ENCODE measurements at places on chromosomes 3 and 15.

DNA sequence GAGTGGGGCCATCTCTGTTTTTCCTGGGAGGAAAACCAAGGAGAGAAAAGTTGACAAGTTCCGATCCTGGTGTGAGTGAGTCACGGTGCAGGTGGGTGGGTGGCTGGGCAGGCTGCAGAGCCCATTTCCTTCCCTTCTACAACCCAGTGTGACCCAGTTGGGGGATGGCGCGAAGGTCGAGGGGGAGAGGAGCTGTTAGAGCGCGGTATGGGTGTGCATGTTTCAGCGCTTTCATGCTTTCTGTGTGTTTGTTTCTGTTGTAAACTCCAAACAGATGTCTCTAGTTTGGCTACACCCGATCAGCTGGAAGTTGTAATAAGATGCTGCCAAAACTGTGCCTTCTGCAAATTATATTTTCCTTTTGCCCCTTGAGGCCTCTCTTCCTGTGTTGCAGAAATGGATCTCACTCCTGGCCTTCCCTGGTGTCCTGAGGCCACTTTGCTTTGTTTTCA, 3.8 kb downstream of the FAM43A start:
- DNase-seq: no peak

GRCh38 chr3:31610700-31611275, 78.1 kb downstream of the STT3B start:
- DNase-seq: no peak

GRCh38 chr3:161371441-161372320, at the start of gene SPTSSB:
TSS of gene SPTSSB (minus strand) at chr3:161371517. CDS start at chr3:161346323, 25,194 bp downstream.
- peak; percentile 23 for DNase-seq

- no peak for DNase-seq
These were observed 377.1 kb upstream of the TPM1 start for GRCh38 chr15:62665449-62665848.

GRCh38 chr3:46186471-46187340, 21.4 kb downstream of the CCR1 start:
- DNase-seq: no peak

DNA sequence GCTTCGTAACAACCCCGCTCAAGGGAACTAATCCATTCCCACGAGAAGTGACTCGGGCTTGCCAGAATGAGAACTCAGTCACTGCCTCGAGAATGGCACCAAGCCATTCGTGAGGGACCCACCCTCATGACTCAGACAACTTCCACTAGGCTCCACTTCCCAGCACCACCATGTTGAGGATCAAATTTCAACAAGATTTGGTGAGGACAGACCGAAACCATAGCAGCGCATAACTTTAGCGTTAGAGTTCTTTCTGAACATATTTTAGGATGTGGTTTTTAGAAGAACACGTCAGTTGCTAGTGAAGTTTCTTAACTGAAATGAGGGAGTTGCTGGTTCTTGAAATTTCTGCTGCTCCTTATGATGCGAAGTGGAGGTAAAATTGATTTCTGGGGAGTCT, 13.5 kb downstream of the PTPRG start:
- DNase-seq: no peak

DNA sequence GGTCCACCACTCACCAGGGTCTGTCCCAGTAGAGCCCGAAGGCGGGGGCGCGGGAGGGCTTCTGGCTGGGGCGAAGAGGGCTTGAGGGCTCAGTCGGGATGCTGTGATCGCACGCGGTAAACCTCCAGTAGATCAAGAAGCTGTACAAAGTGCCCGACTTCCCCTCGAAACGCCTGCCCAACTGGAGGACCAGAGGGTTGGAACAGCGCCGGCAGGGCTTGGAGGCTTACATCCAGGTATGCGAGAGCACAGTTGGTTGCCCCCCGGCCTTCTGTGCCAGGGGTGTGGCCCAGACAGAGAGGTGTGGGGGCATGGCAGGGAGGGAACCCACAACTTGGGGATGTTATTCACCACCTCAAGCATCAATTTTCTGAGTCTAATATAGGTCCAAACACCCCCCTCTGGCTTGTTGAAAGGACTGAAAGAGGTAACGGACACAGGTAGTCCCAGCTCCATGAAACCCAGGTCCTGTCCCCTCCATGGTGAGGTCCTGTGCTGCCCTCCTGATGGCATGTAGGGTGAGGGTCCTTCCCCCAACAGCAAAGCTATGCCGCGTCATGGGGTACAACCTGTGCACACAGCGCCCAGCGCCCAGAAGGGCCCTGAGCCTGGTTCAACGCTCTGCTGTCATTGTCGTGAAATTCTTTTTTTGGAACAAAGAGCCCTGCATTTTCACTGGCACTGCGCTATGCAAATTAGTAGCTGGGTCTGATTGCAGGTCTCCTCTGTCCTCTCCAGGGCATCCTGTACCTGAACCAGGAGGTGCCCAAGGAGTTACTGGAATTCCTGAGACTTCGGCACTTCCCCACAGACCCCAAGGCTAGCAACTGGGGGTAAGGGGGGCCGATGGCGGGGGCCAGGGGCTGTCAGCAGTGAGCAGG, 1.2 kb downstream of the SNX22 start:
- no peak for DNase-seq

DNA sequence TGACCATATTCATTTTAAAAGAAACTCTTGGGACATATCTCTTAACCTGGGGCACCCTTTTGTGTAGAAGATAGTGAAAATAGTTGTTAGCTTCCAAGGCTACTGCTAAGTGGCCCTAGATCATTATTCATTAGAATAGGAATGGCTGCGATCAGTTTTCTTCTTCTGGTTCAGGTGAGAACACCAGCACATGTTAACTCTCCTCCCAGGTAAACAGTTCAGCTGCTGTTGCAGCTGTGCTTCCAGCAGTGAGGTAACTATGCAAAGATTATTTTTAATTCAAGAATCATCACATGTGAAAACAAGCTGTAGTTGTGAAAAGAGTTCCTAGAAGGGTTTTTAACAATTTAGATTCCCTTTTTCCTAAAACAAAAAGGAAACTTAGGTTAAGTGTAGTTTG, 43.3 kb downstream of the ZPLD1 start:
- no peak for DNase-seq

DNA sequence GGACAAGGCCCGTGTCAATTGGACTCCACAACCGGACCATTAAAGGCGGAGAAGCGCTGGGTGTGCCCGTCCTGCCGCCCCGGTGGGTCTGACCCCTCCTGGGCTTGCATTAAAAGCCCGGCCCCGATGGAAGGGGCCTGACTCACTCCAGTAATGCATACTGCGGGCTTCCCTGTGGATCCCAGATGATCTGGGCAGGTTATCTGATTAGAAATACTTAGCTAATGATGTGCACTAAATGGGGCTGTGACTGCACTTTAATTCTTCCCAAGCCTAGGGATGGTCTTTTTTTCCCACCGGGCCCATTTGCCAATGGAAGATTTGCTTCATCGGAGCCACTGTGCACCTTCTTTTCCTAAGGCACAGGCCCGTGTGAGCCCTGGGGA, 124.9 kb downstream of the TMEM266 start:
- DNase-seq: no peak

GRCh38 chr3:109072194-109072593, 45.7 kb downstream of the MORC1 start:
- no peak for DNase-seq

DNA sequence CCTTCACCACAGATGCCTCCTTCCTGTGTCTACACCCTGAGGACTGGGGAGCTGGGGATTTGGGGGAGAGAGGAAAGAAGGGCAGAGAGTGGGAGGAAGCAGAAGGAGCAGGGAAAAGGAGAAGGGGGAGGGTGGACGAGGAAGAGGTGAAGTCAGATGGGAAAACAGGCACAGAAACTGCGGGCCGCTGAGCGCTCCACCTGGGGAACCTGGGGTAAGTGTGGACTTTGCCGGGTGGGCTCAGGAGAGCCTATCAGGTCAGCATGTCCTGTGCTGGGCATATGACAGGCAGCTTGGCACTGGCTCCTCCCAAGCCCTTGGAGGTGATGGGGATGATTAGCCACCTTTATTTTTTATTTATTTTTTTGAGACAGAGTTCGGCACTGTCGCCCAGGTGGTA, 62.6 kb downstream of the CORO2B start:
- DNase-seq: no peak

- no peak for DNase-seq
These were observed 856 bp upstream of the TM4SF19 start for GRCh38 chr3:196339044-196339443.

- no peak for DNase-seq
These were observed 7.4 kb upstream of the CHRNA3 start for GRCh38 chr15:78628227-78628626.

DNA sequence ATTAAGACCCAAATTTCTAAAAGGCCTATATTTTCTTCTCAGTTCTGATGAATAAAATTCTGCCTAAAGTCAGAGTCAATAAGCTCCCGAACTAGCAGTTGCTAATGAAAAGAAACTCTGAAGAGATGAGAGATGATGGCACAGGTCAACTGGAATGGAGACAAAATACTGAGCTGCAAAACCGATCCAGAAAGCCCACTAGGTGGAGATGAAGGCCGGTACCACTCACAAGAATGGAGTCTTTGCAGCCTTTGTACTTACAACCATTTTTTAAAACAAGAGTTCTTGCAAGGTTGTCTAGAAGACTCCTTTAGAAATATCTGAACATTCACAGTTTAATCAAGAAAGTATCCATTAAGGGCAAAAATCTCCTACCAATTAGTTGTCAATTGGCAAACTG, 119.9 kb upstream of the TJP1 start:
- no peak for DNase-seq

DNA sequence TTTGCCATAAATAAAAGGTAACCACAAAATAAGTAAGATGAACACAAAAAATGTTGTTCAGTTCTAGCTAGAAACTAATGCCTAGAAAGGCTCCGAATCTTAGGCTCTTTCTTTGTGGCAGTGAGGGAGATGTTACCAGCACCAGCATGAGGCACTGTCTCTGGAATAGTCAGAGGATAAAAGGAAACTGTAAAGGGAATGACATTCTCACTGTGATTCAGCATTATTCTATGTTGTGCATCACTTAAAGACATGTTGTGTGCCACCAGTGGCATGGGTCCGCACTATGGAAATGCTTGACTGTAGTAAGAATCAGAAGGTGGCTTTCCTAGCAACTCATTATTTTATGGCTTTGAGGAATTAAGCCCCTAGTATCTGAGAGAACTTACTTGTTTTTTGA, 70.8 kb downstream of the SEC22A start:
- DNase-seq: no peak

- DNase-seq: no peak
These were observed 112.6 kb downstream of the SQOR start for GRCh38 chr15:45747426-45747825.

DNA sequence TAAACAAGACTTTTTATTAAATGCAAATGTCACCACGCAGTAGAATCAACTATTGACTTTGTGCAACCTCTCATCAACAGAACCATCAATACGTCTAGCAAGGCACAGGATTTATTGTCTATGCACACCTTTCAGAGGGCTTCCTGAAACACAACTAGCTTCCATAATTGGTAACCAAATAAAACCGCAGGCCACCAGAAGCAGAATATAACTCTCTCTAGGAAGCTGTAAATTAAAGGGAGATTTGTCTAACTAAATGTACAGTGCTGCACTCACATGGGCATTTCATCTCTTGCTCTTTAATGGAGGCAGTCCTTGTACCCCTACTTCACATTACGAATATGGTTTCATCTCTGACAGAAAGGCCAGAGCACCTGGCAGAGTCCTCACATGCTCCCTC, 93.0 kb downstream of the FHIT start:
- no peak for DNase-seq

- DNase-seq: no peak
These were observed 8.4 kb upstream of the RBSN start for GRCh38 chr3:15107075-15107947.

DNA sequence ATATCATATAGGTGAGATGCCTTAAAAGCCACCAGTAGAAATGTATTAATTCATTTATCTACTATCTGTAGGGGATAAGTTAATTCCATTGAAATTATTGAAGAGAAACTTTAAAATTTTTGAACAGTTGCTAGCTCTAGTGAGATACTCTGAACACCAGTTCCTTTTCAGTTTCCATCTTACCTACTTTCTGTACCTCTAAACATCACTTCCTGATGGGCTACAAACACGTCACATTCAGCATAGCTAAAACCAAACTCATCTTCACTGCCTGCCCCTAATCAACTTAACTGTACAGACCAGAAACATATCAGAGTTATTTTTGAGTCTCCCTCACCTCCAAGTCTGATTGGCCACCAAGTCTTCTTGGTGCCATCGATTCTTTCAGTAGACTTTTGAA, 88.9 kb downstream of the FEZF2 start:
- no peak for DNase-seq

GRCh38 chr15:49675041-49675440, 54.2 kb downstream of the DTWD1 start:
- DNase-seq: no peak

DNA sequence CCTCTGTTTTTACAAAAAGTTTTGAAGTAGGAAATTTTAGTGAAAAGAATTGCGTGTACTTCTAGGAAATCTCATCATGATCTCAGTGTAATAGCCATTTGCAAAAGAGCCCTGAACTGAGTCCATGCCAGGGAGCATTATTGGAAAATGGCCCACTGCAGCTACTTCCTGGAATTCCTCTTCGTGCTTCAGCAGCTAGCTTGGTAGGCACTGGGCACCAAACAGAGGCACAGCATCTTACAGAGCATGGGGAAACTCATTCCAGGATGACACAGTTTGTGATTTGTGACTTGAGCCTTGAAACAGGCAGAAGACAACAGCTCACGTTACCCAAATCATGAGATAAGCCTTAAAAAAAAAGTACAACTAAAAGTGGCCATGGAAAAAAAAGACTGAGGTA, 179.1 kb downstream of the WDR72 start:
- no peak for DNase-seq

DNA sequence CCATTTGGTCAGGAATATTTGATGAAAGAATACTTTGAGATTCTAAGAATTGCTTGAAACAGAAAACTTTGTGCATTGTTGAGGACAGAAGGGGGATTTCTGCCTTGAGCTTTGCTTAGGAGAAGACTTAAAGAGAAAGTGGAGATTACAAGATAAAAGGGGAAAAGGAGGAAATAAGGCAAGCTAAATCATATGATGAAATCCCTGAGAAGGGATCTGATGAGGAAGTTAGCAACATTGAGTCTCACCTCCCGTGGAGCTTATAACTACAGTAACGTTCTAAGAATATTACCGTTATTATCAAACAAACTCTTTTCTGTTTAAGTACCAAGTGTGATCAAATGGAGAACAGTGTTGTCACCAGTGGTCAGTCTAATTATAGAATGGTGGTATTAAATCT, 414.7 kb upstream of the NAALADL2 start:
- DNase-seq: no peak

GRCh38 chr15:90232196-90232595, 1.5 kb downstream of the CIB1 start:
- DNase-seq: no peak

- DNase-seq: no peak
These were observed 30.6 kb upstream of the ZSCAN2 start for GRCh38 chr15:84570164-84570735.

DNA sequence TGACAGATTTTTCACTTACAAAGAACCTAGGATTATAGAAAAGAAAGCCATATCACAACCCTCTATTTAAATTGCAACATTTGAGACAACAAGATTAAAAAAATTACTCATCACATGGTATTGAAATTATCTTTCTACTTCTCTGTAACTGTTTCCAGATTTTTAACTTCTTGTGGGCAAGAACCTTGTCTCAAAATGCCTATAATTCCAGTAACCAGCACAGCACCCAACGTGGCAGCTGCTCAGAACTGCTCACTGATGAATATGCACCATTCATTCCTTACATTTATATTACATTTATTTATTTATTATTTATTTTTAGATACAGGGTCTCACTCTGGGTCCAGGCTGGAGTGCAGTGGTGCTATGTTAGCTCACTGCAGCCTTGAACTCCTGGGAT, 216.1 kb downstream of the THRB start:
- no peak for DNase-seq
